Activated T-helper 2 cell treated with anti-CD3 and anti-CD28 coated beads, Interferon-gamma antibody, Interleukin-2, Interleukin-4, amounts not matched to agents 10 μg/mL and 5 μg/mL and 100 μg/mL, durations not matched to agents 14 hours and 24 hours and 36 hours (primary cell): ENCODE measurements at places on chromosomes 5 and 9. TPM values are rescaled to one million over a fixed set of nuclear protein-coding genes. Genes with fewer than 3 reads are reported as not detected.
A peak's percentile ranks its signal among the peaks of the same experiment; 100 is the strongest.

DNA sequence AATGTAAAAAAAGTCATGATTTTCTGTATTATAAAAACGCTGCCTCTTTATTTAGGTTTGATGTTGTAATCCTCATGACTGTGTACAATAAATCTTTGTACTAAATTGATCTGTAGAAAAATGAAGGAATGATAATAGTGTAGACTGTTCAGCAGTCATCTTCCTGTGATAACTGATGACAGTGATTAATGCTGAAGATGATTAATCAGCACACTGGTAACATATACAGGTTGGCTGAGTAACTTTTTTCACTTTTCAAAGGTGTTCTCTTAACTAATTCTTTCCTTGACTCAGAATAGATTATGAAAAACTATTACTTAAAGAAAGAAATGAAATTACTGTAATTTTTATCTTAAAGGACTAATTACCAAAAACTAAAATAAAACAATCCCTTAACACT lies 122.5 kb downstream of the RFX3 start:
- peaks cover 8% of the 10 kb centered on the region for H3K4me1 ChIP-seq
- H3K36me3 ChIP-seq = peaks cover under 1% of the 10 kb centered on the region
- H3K27me3 ChIP-seq = no peaks in the 10 kb centered on the region
- H3K27ac ChIP-seq = no peak overlapping the region
- H3K4me3 ChIP-seq = no peak overlapping the region

The IRGM gene
- total RNA-seq = 1.7 and 1.8 TPM in 2 replicates

The RARS1 gene
- total RNA-seq = 129 and 131 TPM in 2 replicates

- peaks cover 28% of the 10 kb centered on the region for H3K4me1 ChIP-seq
- H3K4me3 ChIP-seq = no peak overlapping the region
- no peaks in the 10 kb centered on the region for H3K27me3 ChIP-seq
- no peak for DNase-seq
- peak overlapping the region; percentile 31 for H3K27ac ChIP-seq
These were observed 55.2 kb downstream of the ERBIN start for GRCh38 chr5:65981548-65981947.

DNA sequence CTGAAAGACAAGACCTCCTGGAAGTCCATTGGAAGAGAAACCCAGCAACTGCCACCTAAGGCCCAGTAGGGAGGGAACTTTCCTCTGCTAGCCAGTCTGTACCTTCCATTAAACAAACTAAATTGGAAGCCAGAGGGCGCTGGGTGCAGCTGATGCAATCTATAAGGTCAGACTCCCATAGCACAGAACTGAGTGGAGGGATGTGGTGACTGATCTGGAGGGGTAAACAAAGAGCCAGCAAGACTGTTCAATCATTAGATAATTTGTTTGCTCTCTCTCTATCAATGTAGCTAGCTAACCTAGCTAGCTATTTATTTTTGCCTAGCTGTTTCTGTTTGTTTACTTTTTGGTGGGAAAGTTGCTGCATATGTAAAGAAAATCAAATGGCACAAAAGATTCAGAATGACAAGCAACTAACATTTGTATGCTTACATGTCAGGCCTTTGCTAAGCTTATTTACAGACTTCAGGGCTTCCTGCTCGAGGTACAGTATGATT lies 291.8 kb upstream of the DAB2 start:
- H3K4me3 ChIP-seq = no peak overlapping the region
- H3K27ac ChIP-seq = no peak overlapping the region
- H3K4me1 ChIP-seq = no peaks in the 10 kb centered on the region
- H3K36me3 ChIP-seq = no peaks in the 10 kb centered on the region

DNA sequence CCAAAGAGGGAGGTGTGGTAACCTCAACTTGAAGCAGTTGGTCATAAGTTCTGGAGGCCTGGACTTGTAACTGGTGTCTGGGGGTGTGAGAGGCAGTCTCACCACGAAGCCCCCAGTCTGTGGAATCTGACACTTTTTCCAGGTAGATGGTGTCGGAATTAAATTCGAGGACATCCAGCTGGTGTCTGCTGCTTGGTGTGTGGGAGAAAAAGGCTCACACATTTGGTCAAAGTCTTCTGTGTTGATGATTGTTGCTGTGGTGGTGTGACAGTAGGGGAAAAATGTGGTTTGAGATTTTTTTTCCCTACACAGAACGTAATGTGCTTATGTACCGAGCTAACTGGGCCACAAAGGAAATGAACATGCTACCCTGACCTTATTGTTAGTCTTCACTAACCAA lies 251.9 kb downstream of the MAT2B start:
- no peak overlapping the region for H3K4me3 ChIP-seq
- H3K4me1 ChIP-seq = no peaks in the 10 kb centered on the region
- no peak overlapping the region for H3K27ac ChIP-seq
- no peaks in the 10 kb centered on the region for H3K27me3 ChIP-seq

DNA sequence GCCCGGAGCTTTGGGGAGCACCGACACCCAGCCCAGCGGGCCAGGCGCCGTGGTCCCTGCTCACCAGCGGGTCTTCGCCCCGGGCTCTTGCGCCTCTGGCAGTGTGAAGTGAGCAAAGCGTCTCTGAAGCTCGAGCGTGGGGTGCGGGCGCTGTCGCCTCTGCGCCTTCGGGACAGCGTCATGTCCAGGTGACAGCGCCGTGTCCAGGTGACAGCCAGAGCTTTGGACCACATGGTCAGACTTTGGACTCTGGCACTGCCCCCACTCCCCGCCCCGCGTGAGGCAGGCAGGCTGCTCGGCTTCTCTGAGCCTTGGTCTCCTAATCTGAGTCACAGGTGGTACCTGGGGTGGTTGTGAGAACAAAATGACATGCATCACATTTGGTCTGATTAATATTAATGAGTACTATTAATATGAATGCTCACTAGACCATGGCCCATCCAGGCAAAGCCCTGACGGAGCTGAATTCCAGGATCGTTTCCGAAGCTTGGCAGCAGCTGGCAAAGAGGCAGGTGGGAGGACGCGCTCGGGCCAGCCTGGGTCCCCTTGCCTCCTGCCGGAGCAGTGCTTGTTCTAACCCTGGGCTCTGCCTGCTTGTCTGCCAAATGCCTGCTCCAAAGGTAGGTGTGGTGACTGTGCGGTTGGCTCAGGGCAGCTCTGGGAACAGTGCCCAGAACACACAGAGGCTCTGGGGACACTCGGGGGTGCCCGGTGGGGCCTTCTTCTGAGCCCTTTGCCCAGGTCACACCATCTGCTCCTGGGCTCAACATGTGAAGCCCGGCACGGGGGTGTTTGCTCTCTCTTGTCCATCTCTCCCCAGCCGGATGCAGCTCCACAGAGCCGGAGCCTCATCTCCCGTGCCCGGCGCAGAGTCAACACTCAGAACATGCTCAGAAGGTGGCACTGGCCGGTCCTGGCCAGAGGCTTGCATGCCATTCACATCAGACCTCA lies 157.1 kb downstream of the OLFM1 start:
- no peaks in the 10 kb centered on the region for H3K4me1 ChIP-seq
- H3K27me3 ChIP-seq = no peaks in the 10 kb centered on the region
- H3K36me3 ChIP-seq = no peaks in the 10 kb centered on the region
- H3K4me3 ChIP-seq = no peak overlapping the region
- DNase-seq = no peak
